ENCODE measurements at places on chromosomes 5 and 9.

DNA sequence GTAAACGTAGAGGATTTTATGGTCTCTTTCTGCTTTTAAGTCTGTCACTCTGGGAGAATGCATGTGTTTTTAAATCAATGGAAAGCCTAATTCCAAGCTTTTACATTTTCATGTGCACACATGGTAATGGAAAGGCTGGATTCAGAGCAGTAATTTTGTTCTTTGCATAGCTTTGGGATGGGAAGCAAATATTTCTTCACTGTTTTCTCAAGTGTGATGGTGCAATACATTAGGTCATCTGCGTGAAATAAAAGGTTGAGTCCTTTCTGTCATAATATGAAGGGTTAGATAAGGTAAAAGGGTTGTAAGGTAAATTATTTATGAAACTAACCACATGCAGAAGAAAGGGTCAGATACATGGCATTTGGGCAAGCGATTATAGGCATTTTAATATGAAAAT is 88.2 kb upstream of the NR3C1 start:
- DNase-seq = no peak

GRCh38 chr5:167378894-167379723 is 912.3 kb upstream of the WWC1 start:
- no peak for DNase-seq

- DNase-seq = no peak
Measured at GRCh38 chr9:132513416-132513815, 69.0 kb upstream of the BARHL1 start.

DNA sequence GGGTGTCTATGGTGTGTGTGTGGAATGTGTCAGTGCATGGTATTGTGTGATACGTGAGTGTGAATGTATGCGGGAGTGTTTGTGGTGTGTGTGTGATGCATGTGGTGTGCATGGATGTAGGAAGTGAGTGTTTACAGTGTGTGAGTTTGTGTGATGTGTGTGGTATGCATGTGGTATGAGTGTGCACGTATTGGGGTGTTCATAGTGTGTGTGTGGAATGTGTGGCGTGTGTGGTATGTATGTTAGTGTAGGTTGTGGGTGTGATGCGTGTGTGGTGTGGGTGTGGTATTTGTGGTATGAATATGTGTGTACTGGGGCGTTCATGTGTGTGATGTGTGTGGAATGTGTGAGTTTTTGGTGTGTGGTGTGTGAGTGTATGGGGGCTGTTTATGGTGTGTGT is 40.1 kb upstream of the BICD2 start:
- no peak for DNase-seq

Measured in sigmoid colon (tissue), 7 donors.